ENCODE measurements at places on chromosomes 12 and 14. TPM values are rescaled to one million over a fixed set of nuclear protein-coding genes. Genes with fewer than 3 reads are reported as not detected.

The TAC3 gene
- total RNA-seq = not detected

The OR6C2 gene
- total RNA-seq = not detected

The GPR68 gene
- 13.3 TPM for total RNA-seq

The ASCL1 gene
- not detected for total RNA-seq

The PSMA6 gene
- 205 TPM for total RNA-seq

The FAM181A gene
- total RNA-seq = not detected

The IPO4 gene
- 27.8 TPM for total RNA-seq

The LRRC10 gene
- not detected for total RNA-seq

The PKP2 gene
- total RNA-seq = 0.55 TPM

The RAB21 gene
- total RNA-seq = 39.5 TPM

The TDRD9 gene
- total RNA-seq = 0.37 TPM

The ZDHHC22 gene
- total RNA-seq = not detected

The GALNT16 gene
- 0.85 TPM for total RNA-seq

The GYS2 gene
- total RNA-seq = not detected

The TTC9 gene
- total RNA-seq = under 0.01 TPM

The GPR137C gene
- total RNA-seq = 0.14 TPM

The ZNF740 gene
- total RNA-seq = 16.2 TPM

The EEF1AKMT3 gene
- 4.3 TPM for total RNA-seq

The IFNG-AS1 gene
- total RNA-seq = not detected

The SAMD15 gene
- 3.1 TPM for total RNA-seq

The ARHGEF40 gene
- total RNA-seq = 16.4 TPM

The MEG3 gene
- 145 TPM for total RNA-seq

The SLC39A5 gene
- under 0.01 TPM for total RNA-seq

The SLC22A17 gene
- total RNA-seq = 19.5 TPM

The KRT73 gene
- not detected for total RNA-seq

The SIX4 gene
- 7.8 TPM for total RNA-seq

The LAG3 gene
- 0.14 TPM for total RNA-seq

The VSX2 gene
- total RNA-seq = not detected

The ZNF891 gene
- total RNA-seq = 0.92 TPM

The GRIP1 gene
- total RNA-seq = 0.65 TPM

The KITLG gene
- 33.9 TPM for total RNA-seq

The ARMH4 gene
- 4.0 TPM for total RNA-seq

The VRTN gene
- not detected for total RNA-seq

The KRT72 gene
- total RNA-seq = not detected

The DACT1 gene
- total RNA-seq = 78.7 TPM

The SMCO2 gene
- total RNA-seq = 0.14 TPM

The DHH gene
- total RNA-seq = under 0.01 TPM

Measured in smooth muscle cell of bladder (primary cell).